ENCODE measurements at places on chromosomes 1 and 21.

DNA sequence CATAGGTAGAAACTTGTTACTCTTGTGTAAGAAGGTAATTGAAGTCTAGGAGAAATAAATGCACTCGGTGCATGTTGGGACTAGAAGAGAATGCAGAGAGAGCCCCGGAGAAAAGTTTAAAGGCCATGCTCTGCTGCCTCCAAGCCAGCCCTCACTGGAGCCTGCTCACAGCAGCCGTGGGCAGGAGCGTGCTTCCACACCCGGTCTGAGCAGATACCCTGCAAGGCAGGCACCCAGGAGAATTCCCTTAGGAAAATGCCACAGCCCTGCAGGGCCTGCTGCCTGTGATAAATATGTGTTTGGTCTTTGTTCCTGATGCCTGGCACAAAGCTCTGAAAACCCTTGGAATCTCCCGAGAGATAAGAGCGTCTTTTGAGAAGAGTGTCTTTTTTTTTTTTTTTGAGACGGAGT lies 22.8 kb downstream of the C2CD2 start:
- no peak for DNase-seq

DNA sequence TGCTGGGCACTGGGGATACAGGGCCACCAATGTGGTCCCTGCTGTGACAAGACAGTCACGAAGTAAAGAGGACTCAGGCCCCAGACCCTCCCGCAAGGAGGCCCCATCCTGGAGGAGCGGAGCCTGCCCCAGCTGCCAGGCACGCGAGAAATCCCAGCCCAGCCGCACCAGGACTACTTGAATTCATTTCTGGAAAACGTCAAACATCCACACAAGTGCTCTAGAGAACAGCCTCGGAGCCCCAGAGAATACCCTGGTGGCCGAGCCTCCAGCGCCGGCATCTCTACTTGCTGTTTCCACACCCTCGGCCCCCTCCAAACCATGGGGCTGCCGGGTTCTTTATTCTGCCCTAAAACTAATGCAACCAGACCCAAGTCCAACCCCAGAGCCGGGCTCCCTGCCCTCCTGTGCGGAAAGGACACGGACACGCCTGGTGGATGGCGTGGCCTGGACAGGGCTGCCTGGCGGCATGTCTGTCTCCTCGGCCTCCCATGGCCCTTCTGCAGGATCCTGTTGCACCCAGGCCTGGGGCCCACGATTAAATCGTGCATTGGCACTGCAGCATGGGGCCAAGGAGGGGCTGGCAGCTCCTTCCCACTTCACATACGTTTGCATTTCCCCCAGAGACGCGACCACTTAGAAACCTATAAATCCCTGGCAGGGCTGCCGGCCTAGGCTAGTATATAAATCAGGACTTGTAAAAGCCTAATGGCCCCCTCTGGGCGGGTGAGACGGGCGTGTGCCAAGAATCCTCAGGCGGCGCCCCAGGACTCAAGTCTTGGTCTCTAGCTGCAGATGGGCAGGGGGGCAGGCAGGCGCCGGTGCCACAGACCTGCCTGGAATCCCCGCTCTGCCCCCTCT lies 41.2 kb downstream of the DMRTB1 start:
- no peak for DNase-seq

DNA sequence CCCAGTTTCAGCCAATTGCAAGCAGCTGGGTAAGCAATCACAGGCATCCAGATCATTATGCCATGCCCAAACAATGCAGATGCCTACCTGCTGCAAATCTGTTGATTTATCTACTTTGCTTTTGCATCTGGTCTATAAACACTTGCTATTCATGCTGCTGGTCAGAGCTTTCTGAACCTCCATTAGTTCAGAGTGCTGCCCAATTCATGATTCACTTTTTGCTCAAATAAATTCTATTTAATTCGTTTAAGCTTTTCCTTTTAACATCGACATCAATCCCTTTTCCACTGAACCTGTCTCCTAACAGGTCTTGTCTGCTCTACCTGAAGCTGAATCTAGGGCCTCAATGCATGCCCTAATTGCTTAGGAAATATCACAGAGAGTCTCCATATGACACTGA lies 99.4 kb upstream of the C1orf87 start:
- DNase-seq, result no peak

DNA sequence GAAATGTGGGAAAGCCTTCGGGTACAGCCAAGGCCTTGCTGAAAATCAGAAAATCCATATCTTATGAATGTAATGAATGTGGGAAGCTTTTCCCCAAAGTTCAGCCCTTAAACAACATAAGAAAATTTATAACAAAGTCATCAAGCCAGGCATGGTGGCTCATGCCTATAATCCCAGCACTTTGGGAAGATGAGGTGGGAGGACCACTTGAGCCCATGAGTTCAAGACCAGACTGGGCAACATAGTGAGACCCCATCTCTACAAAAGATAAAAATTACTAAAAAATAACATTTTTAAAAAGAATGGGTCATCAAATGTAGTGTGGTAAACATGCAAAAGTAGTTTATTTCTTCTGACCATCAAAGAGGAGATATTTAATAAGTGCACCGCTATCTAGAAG lies 45.9 kb downstream of the KIAA0319L start:
- no peak for DNase-seq

- no peak for DNase-seq
Measured at GRCh38 chr1:47638240-47638639, 200.4 kb downstream of the FOXD2 start.

DNA sequence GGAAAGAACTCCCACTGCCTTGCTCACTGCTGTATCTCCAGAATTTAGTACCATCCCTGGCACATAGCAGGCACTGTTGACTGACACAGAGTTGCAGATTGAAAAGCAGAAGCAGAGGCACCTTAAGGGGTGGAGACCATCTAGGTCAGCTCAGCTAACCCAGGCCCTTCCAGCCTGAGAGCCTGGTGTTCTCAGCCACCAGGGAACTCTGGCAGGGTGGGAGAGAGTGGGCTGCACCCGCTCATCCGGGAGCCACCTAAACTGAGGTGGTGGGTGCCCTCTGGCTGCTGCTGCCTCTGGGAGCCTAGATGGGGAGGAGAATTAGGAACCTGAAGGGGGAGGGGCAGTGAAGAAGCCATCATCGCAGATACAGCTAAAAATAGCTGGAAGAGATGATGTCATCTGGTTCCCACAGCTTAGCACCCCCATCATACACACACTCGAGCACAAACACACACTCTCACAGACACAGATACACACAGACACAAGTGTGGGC lies 1.5 kb upstream of the TSPAN1 start:
- DNase-seq, result no peak

DNA sequence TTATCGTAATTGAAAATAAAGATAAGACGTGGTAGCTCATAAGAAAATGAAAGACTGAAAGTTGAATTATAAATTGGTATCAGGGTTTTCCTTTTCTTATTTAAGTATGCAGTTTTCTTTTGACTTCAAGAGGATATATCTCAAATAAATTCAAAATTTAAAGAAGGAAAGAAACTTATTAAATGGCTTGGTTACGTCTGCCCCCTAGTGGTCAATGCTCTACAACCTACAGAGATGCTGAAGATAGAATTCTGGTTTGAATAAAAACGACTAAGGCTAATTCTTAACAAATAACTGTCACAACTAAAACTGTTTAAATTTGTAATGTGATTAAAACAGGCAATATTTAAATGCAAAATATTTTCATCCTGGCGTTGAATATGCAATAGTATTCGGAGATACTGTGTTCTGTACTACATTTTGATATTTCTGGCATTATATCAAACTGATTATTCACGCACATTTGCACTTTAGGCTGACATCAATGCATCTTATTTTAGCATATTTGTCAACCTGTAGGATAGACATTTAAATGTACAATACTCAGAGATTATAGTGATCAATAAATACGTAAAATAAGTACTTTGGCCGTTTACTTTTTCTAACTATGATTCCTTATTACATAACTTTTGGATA lies 26.8 kb downstream of the IFI44 start:
- DNase-seq, result peak; percentile 79

DNA sequence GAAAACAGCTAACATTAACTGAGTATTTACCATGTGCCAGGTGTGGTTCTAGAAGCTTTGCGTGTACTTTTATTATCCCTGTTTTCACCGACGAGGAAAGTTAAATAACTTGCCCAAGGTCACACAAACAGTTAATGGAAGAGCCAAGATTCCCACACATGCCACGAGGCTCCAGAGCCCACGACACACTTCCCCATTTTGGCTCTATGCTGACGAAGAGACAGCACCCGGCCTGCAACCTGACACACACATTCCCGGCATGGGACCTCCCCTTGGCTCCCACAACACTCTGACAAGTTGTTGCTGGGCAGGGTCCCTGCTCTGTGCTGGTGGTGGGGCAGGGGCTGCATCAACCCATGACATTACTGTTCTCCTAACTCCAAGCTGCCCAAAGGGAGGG lies 52.8 kb downstream of the RAP1GAP start:
- no peak for DNase-seq

DNA sequence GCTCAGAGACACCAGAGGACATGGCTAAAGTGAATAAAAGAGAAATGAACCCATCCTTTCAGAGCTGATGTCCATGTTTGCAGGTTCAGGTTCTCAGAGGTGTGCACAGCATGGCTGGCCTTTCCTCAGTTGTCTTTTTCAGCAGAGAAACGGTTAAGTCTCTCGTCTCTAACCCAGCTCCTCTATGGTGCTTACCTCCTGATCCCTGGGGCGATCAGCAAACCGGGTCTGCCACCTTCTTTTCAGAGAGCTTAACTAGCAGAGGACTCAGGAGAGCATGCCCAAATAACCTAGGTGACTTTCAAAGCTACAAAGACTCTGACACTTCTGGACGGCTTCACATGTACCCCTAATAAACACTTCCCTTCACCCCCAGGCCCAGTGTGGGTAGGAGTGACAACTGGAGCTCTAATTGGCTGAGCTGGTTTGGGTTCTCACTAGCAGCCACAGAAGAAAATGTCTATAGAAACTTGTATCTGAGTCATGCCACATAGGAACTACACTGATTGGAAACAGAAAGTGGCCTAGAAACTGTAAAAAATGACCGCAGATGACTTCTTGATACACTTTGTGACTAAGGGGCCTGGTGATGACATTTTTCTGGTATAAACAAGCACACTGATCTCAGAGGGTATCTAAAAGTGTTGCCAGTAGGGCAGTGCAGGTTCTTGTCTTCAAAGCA lies at the start of gene AIM2:
AIM2 (minus strand) TSS at position 329 of the 682 bp plus-strand sequence. CDS start 3,267 bp downstream, outside the sequence.
- peak; percentile 82 for DNase-seq

GRCh38 chr1:53350853-53351767 lies 23.2 kb upstream of the LRP8 start:
- no peak for DNase-seq

DNA sequence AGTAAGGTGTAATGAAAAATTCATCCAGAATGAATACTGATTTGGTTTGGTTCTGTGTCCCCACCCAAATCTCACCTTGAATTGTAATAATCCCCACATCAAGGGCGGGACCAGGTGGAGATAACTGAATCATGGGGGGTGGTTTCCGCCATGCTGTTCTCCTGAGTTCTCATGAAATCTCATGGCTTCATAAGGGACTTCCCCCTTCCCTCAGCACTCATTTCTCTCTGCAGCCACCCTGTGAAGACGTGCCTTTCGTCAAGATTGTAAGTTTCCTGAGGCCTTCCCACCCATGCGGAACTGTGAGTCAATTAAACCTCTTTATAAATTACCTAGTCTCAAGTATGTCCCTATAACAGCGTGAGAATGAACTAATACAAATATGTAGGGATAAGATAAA lies 5.5 kb upstream of the SYNJ1 start:
- DNase-seq, result no peak

DNA sequence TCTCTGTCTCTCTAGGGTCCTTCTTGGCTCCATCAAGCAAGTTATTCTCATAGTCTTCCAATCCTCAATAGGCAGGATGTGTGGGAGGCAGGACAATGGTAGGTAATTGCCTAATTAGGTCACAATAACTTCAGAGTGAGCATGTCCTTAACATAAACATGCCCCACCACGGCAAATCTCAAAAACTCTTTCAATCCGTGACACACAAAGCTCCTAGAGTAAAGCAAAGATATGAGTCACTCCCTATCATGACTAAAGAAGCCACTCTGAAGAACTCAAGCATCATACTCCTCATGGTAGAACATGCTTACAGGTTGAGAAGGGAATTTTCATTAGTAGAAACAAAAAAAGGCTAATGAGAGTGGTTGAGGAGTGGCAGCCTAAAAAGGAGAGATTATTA lies 4.9 kb downstream of the HAO2 start:
- peak; percentile 71 for DNase-seq

DNA sequence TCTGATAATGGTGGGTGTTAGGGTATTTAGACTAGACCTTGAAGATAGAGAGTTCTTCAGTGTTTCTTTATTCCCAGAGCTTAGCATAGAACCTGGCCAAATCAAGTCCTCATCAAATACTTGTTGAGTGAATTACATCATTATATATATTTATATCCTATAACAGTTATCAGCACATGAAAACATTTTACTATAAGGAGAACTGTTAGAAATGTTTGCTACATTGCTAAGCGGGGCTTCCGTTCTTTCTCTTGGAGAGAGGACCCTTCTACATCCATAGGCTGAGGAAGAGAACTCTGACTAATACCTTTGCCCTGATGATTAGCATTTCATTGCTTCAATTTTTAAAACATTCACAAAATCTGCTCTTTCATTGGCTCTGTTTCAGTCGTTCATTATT lies 66.5 kb upstream of the NBL1 start:
- no peak for DNase-seq

DNA sequence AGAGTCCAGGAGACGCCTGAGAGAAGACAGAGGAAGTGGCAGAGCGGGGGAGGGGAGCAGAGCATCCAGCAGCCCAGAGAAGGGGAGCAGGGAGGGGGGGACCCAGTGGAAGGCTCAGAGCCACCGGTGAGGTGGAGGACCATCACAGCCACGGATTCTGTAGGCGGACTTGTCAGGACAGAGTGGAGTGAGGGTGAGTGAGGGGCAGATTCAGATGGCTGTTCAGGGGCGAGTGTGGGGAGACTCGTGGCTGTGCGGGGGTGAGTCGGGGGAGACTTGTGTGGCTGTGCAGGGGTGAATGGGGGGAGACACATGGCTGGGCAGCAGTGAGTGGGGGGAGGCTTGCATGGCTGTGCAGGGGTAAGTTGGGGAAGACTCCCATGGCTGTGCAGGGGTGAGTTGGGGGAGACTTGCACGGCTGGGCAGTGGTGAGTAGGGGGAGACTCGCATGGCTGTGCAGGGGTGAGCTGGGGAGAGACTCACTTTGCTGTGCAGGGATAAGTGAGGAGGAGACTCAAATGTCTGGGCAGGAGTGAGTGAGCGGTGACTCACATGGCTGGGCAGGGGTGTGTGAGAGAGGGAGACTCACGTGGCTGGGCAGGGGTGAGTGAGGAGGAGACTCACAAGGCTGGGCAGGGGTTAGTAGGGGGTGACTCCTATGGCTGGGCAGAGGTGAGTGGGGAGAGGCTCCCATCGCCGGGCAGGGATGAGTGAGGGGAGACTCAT lies 56.8 kb upstream of the ABCG1 start:
- no peak for DNase-seq

GRCh38 chr1:13556224-13556764 lies 27.3 kb upstream of the PDPN start:
- DNase-seq, result no peak

All from ELR (cell line).